ENCODE measurements at places on chromosomes 2 and 18. TPM values are rescaled to one million over a fixed set of nuclear protein-coding genes. Genes with fewer than 3 reads are reported as not detected.

DNA sequence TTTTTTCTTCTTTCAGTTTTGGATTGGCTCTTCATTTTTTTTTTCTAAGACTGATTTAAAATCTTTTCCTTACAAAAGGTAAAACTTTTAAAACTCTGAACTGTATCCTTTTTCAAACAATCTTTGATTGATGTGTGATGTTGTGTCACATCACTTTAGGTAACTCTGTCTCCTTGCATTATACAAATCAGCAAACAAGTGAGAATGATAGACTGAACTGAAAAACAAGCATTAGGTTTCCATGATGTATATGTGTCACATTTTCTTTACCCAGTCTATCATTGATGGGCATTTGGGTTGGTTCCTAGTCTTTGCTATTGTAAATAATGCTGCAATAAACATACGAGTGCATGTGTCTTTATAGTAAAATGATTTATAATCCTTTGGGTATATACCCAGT is 655.7 kb downstream of the LRRTM4 start:
- no peak overlapping the region for H3K27ac ChIP-seq
- no peaks in the 10 kb centered on the region for H3K27me3 ChIP-seq
- no peaks in the 10 kb centered on the region for H3K36me3 ChIP-seq
- H3K4me1 ChIP-seq: no peaks in the 10 kb centered on the region

- no peak overlapping the region for H3K27ac ChIP-seq
- H3K27me3 ChIP-seq: no peaks in the 10 kb centered on the region
- H3K36me3 ChIP-seq: no peaks in the 10 kb centered on the region
- DNase-seq: no peak
- no peak overlapping the region for H3K4me3 ChIP-seq
- H3K4me1 ChIP-seq: no peaks in the 10 kb centered on the region
Observed at GRCh38 chr18:41456831-41457230, 498.2 kb upstream of the PIK3C3 start.

GRCh38 chr2:165567273-165567672 is 97.8 kb downstream of the CSRNP3 start:
- H3K36me3 ChIP-seq: no peaks in the 10 kb centered on the region
- H3K4me3 ChIP-seq: no peak overlapping the region
- no peaks in the 10 kb centered on the region for H3K27me3 ChIP-seq
- no peak overlapping the region for H3K27ac ChIP-seq

GRCh38 chr2:55425431-55425831 is 5.8 kb upstream of the CCDC88A start:
- H3K27me3 ChIP-seq: no peaks in the 10 kb centered on the region
- no peak overlapping the region for H3K27ac ChIP-seq
- no peaks in the 10 kb centered on the region for H3K36me3 ChIP-seq
- no peak for DNase-seq

- peak overlapping the region; percentile 86 for H3K27ac ChIP-seq
- H3K4me1 ChIP-seq: peaks cover 31% of the 10 kb centered on the region
- no peak overlapping the region for H3K4me3 ChIP-seq
- no peaks in the 10 kb centered on the region for H3K27me3 ChIP-seq
Observed at GRCh38 chr18:75071866-75072671, 136.9 kb downstream of the PTGR3 start.

GRCh38 chr2:180219491-180219890 is 212.4 kb upstream of the CWC22 start:
- H3K4me3 ChIP-seq: no peak overlapping the region
- no peak overlapping the region for H3K27ac ChIP-seq
- no peaks in the 10 kb centered on the region for H3K4me1 ChIP-seq
- H3K36me3 ChIP-seq: no peaks in the 10 kb centered on the region

The UGT1A4 gene
- not detected for total RNA-seq

DNA sequence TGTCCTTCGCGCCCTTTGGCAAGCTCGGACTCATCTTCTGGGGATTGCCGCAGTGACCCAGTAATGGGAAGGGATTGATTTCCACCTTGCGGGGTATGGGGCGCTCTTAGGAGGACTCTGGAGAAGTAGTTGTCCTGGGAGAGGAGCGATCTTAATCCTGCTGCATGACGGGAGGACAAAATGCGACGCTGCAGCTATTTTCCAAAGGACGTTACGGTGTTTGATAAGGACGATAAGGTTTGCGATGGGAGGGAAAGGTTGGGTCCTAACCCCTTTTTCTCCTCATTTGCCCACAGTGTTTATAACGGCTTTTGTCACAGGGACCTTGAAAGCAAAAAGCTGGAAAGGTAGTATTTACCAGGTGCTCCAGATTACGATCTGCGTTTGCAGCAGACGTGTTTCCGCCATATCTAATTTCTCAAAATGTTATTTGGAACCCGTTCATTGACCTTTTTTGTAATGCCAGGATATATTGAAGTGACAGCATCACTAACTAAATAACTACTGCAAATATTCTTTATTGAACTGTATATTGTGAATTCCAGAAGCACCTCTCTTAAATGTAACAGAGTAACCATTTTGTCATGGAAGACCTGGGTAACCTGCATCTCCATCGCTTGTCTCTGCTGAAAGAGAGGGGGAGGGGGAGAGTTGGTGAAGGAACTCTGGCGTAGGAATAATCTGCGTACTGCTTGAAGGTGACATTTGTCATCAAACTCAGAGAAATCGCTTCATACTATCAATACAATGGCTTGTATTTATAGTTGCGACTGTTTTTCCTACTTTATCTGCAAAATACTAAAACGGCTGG is 590 bp downstream of the MDH1 start:
- peaks cover 8% of the 10 kb centered on the region for H3K4me1 ChIP-seq

GRCh38 chr2:208039376-208040110 is 14.2 kb upstream of the PLEKHM3 start:
- no peak overlapping the region for H3K27ac ChIP-seq
- no peaks in the 10 kb centered on the region for H3K36me3 ChIP-seq
- H3K27me3 ChIP-seq: no peaks in the 10 kb centered on the region
- H3K4me3 ChIP-seq: no peak overlapping the region
- no peak for DNase-seq
- no peaks in the 10 kb centered on the region for H3K4me1 ChIP-seq

The KCNS3 gene
- not detected for total RNA-seq

GRCh38 chr2:171088057-171088834 is 72.4 kb downstream of the TLK1 start:
- no peaks in the 10 kb centered on the region for H3K36me3 ChIP-seq
- H3K4me3 ChIP-seq: no peak overlapping the region
- peaks cover 3% of the 10 kb centered on the region for H3K4me1 ChIP-seq
- DNase-seq: no peak
- no peaks in the 10 kb centered on the region for H3K27me3 ChIP-seq
- H3K27ac ChIP-seq: no peak overlapping the region

DNA sequence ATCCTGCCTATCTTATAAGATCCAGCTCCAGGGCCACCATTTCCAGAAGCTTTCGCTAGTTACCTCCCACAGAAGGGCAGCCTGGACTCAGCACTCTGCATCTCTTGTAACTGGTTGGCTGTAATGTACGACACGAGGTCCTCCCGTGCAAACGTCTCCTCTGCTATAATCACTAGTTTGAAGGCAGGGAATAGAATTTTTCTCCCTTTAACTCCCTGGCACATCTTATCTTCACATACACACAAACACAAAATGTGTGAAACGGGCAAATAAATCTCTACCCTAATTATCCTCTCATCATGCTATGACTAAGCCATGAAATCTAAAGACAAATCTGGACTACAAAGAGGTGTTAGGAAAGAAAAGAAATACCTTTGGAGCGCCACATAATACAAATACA is 36.8 kb downstream of the RNU4ATAC start:
- peaks cover 2% of the 10 kb centered on the region for H3K36me3 ChIP-seq
- H3K4me1 ChIP-seq: no peaks in the 10 kb centered on the region
- H3K27me3 ChIP-seq: no peaks in the 10 kb centered on the region
- H3K27ac ChIP-seq: no peak overlapping the region
- H3K4me3 ChIP-seq: no peak overlapping the region

DNA sequence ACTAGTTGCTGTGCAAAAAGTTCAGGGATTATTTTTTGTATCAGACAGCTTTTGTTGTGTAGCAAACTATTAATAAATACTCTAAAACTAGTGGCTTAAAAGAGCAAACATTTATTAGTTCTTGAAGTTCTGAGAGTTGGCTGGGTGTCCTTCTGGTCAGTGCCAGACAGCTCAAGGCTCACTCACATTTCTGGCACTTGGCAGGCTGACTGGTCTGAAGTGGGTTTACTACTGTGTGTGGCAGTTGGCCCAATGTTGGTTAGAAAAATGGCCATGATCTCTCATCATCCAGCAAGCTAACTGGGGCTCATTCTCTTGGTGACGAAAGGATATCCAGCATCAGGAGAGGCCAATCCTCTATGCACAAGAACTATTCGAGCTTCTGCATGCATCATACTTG is 71.4 kb upstream of the ZNF385B start:
- no peak for DNase-seq
- H3K27me3 ChIP-seq: no peaks in the 10 kb centered on the region
- no peaks in the 10 kb centered on the region for H3K4me1 ChIP-seq
- H3K4me3 ChIP-seq: no peak overlapping the region
- H3K36me3 ChIP-seq: peaks cover 2% of the 10 kb centered on the region

DNA sequence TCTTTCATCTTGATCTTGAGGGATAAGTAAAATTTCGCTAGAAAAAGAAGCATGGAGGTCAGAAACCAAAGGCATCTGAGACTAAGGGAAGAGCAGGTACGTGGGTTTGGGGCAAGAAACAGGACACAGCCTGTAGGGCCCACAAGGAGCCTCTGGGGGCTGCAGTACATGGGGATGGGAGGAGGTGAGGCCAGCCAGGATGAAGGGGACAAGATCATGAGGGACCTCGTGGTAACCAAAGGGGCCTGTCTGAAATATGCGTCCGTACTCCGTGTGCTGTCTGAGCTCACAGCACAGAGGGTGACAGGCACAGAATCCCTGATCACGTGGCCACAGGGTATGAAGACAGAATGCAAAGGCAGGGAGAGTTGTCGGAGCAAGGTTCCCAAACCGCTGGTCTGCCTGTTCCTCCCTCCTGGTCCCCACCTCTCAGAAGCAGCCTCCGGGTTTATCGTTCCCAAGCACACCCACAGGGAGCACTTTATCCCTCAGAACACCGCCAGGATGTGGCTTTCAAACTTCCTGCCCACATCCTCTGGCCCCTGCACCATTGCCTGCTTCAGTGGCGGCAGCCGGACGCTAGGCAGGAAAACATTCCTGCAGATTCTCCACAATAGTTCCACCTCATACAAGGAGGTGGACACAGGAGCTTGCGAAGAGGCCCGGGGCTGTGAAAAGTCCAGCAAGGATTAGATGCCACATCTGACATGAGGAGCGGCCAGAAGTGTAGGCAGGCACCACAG is 12.0 kb downstream of the TMEM163 start:
- no peak overlapping the region for H3K27ac ChIP-seq
- no peaks in the 10 kb centered on the region for H3K36me3 ChIP-seq
- peaks cover 23% of the 10 kb centered on the region for H3K4me1 ChIP-seq
- H3K27me3 ChIP-seq: no peaks in the 10 kb centered on the region
- DNase-seq: no peak

- H3K36me3 ChIP-seq: no peaks in the 10 kb centered on the region
- peaks cover 43% of the 10 kb centered on the region for H3K4me1 ChIP-seq
- DNase-seq: peak; percentile 91
- no peak overlapping the region for H3K4me3 ChIP-seq
- peak overlapping the region; percentile 77 for H3K27ac ChIP-seq
Observed at GRCh38 chr2:230974096-230974913, 21.6 kb upstream of the SPATA3 start.

The PLGLB2 gene
- total RNA-seq: 3.5 TPM

DNA sequence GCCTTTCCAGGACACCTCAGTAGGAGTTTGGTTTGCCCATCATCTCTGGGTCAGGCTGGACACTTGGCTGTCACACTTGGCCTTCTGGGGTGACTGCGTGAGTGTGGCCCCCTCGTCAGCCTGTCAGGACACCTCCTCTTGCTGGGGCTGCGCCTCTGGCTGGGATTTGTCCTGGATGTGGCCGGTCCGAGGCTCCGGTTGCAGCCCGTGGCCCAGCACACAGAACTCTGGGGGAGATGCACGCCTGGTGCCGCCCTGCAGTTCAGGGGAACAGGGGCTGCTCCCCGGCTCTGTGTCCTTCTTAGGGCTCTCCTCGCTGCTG is 9.6 kb downstream of the PCARE start:
- DNase-seq: no peak
- H3K4me1 ChIP-seq: no peaks in the 10 kb centered on the region
- H3K27me3 ChIP-seq: no peaks in the 10 kb centered on the region
- no peaks in the 10 kb centered on the region for H3K36me3 ChIP-seq
- H3K4me3 ChIP-seq: no peak overlapping the region

- H3K27me3 ChIP-seq: no peaks in the 10 kb centered on the region
Observed at GRCh38 chr2:120821446-120822160, 85.9 kb downstream of the GLI2 start.

DNA sequence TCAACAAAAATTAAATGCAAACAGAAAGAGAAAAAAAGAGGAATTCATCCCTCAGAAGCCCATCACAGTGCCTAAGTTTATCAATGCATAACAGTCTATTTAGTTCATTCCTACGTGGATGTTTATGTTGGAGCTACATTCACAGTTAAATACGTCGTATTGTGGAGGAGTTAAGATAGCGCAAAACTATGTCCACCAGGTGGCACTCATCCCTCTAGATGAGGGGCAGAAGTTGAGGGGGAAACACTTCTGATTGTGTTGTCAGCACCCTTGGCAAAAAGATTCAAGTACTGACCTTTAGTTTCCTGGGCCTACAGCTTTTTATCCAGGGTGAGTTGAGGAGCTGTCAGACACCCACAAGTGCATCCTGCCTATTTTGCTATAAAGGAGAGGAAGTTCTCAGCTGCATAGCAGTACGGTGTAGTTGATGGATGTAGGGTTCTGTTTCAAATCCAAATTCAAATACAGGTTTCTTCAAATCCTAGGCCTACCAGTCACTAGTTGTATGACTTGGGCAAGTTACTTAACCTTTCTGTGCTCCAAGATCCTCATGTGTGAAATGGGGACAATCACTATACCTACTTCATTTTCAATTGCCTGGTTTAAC is 26.8 kb upstream of the MYO1B start:
- no peaks in the 10 kb centered on the region for H3K27me3 ChIP-seq
- H3K4me3 ChIP-seq: no peak overlapping the region
- no peaks in the 10 kb centered on the region for H3K36me3 ChIP-seq
- no peaks in the 10 kb centered on the region for H3K4me1 ChIP-seq
- no peak overlapping the region for H3K27ac ChIP-seq
- DNase-seq: peak; percentile 23

The CIB4 gene
- not detected for total RNA-seq

GRCh38 chr2:37706334-37707183 is 35.1 kb upstream of the CDC42EP3 start:
- H3K4me1 ChIP-seq: peaks cover 8% of the 10 kb centered on the region
- no peak for DNase-seq
- H3K36me3 ChIP-seq: no peaks in the 10 kb centered on the region

- no peaks in the 10 kb centered on the region for H3K27me3 ChIP-seq
- H3K36me3 ChIP-seq: no peaks in the 10 kb centered on the region
- H3K27ac ChIP-seq: no peak overlapping the region
- no peaks in the 10 kb centered on the region for H3K4me1 ChIP-seq
Observed at GRCh38 chr2:155770516-155770915, 562.0 kb downstream of the NR4A2 start.
